Bronchial epithelial cell (primary cell): ENCODE measurements at places on chromosomes 1 and 21. TPM values are rescaled to one million over a fixed set of nuclear protein-coding genes. Genes with fewer than 3 reads are reported as not detected.

- no peak for DNase-seq
These were observed 392.9 kb downstream of the DSCAM start for GRCh38 chr21:40454057-40454456.

The C21orf58 gene
- total RNA-seq = 0.53 and 0.77 TPM in 2 replicates

DNA sequence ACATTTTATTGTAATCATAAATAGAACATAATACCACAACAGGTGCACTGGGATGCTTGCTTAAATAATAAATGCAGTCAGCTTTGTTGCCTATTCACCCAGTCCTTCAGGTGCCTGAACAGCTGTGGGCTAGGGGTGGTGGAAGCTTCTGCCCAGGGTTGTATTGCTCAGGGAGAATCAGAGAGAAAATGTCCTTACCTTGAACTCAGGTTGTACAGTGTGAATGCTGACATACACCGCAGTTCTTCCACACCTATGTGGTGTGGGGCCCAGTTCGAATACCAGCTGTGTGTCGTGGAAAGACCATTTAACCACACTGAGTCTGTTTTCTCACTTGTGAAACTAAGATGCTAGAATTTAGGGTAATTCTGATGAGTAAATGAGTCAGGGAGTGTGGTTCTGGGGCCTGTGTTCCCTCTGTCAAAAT lies 115.7 kb upstream of the ATP1A1 start:
- DNase-seq = no peak

DNA sequence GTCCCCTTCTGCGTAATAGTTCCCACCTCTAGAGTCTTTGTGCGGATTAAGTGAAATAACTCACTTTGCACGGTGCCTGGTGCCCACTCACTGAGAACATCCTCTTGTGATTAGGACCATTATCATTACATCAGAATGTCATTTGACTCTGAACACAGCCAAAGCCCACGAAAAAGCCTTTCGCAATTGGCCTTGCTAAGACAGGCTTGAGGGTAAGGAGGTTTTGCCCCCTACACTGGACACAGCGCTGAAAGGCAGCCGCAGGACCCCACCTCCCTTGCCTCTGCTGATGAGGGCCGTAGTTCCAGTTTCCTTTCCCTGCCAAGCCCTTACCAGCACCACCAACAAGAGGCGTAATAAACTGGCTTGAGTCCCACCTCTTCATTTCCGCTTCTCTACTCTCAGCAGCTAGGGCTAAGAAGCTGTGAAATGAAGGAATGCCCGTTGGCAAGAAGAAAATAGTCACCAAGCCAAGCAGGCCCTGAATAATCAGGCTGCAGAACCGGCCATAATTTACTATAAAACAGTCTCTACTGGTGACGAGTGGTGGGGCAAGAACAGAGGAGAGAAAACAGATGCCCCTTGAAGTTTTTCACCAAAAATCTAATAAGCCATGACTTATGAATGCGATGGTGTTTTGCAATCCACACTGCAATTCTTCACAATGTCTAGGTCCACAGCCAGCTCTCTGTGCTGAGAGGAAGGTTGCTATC lies 53.1 kb downstream of the SH3GLB1 start:
- DNase-seq = no peak

The LMOD1 gene
- total RNA-seq = 0.26 TPM in 1 of 2 replicates, not detected in the other

DNA sequence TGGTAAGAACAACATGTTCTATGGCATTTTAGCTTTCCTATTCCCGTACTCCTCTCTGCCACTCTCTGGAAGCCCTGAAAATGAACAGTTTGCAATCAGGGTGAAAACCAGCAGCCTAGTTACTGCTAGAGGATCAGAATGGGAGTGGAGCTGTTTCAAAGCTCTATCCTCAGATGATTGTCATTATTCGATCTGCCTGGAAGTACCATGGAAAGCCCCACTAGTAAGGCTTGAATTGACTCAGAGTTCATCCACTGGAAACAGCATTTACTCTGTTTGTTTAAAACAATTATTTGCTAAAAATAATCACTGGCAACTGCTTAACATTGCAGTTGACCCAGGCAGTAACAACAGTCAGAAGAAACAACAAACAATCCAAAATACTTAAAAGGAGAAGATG lies 91.2 kb downstream of the USH2A start:
- no peak for DNase-seq

DNA sequence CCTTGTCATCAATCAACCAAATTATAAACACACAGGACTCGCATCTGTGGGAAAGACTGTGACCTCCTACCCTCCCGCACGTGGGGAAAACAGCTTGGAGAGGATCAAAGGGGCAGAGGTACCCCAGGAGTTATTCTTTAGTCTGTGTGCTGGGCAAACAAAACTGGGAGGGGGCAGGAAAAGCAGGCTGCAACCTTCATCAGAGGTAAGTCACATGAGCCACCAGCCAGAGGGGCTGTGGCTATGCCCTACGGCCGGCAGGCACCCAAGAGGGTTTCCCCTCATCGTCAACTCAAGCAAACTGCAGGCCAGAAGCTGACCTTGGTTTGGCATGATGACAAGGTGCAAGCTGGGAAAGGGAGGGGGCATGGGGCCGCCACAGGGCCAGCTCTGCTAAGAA lies 12.5 kb downstream of the SMIM12 start:
- no peak for DNase-seq

- DNase-seq = peak; percentile 60
These were observed 29.0 kb upstream of the SLAMF1 start for GRCh38 chr1:160675641-160676410.

DNA sequence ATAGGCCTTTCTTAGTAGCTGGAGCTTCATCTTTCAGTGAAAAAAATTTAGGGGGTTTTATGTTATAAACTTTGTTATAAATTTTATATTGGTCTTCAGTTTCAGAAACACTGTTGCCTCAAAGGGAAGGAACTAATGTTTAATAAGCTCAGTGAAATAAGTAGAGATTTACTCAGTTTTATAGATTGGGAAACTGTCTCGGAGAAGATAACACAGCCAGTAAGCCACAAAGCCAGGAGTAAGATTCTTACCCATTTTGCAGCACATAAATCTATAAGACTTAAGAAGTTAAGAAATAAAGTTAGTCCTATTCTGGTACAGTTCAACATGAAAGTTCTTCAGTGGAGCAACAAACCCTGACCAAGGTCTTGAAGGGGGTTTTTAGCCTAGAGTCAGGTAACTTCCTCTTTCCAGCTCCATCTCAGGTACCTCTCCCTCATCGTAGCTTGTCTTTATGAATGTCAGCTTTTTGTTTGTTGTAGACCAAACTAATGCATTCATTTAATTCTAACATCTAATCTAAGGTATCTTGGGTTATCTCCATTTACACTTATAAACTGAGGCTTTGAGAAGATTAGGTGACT lies 3.3 kb downstream of the KPNA6 start:
- no peak for DNase-seq

The LGR6 gene
- under 0.01 TPM in 1 of 2 replicates, not detected in the other for total RNA-seq

GRCh38 chr1:206082831-206083695 lies 30.1 kb downstream of the RHEX start:
- DNase-seq = no peak

- no peak for DNase-seq
These were observed 32.6 kb downstream of the ALPL start for GRCh38 chr1:21541835-21542234.

DNA sequence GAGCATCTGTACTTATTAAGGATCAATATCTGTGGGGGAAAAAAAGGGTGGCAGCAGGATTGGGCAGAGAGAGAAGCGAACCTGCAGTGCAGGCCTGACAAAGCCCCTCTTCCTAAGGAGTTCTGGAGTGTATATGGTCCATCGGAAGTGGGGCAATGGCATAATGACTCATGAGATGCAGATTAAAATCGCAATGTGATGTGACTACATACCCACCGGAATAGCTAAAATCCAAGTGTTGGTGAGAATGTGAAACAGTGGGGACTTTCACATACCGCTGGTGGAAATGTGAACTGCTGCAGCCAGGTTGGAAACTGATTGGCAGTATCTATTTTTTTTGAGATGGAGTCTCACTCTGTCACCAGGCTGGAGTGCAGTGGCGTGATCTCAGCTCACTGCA lies 8.2 kb upstream of the CREG1 start:
- DNase-seq = no peak

- DNase-seq = no peak
These were observed 551.1 kb downstream of the PLPP3 start for GRCh38 chr1:56028244-56028643.

- no peak for DNase-seq
These were observed 127.6 kb upstream of the IVNS1ABP start for GRCh38 chr1:185444676-185445075.

DNA sequence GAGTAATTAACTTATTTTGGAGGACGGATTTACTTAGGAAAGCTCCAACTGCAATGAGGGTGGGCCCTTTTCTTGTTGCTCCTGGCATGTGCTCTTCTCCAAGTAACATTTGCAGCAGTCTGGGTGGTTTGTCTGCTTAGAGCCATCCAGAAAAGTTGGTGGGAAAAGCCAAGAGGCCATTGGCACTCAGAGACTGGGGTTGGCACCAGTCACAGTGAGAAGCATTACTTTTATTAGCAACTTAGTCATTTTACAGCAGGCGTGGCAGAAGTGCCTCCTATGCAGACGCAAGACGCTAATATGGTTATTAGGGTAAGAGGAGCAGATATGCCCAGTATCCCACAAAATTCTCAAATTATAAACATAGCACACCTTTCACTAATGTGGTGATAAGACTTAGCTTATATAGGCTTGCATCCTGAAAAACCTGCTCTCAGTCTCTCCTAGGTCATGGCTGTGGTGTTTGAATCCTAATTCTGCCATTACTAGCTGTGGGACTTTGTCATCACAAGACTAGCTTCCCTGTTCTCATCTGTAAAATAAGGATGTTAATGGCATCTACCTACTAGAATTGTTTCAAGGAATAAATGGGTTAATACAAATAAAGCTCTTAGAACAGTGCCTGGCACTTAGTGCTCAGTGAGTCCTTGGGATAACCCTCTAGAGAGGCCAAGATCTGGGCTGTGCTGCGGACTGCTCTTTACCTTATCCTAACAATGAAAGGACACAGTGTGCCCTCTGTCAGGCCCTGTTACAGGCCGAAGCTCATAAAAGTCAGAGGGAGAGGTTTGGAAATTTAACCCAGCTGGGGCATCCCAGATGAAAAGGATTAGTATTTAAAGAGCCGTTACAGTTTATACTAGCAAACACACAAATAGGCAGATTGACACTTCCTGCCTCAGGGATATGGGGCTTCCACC lies 154.6 kb downstream of the ROR1 start:
- DNase-seq = no peak

The PRAMEF26 gene
- not detected in 2 replicates for total RNA-seq

DNA sequence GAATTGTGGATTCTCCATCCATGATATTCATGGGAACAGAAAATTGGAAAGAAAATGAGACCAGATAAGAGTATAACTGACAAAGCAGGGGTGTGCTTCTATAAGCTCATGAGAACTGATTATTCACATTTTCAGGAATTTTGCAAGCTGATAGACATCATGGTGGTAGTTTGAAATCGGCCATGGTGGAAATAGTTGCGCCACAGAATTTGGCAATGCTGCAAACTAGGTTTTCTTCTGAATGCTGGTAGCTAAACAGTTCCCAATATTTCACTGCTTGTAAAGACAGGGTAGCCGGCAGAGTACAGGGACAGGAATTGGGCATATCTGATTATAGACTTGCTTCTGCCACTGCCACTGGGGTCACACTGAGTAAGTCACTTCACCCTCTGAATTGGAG lies 151.1 kb downstream of the PLXNA2 start:
- DNase-seq = no peak

The KRTAP6-3 gene
- total RNA-seq = not detected in 2 replicates

The TTC34 gene
- under 0.01 TPM in 2 replicates for total RNA-seq

DNA sequence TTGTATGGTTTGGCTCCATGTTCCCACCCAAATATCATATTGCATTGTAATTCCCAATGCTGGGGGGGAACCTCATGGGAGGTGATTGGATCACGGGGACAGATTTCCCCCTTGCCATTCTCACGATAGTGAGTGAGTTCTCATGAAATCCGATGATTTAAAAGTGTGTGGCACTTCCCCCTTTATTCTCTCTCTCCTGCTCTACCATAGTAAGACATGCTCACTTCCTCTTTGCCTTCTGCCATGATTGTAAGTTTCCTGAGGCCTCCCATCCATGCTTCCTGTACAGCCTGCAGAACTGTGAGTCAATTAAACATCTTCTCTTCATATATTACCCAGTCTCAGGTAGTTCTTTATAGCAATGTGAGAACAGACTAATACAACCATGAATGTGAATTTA lies 211.6 kb upstream of the NR5A2 start:
- DNase-seq = no peak
